GDM1 (cell line): ENCODE measurements at places on chromosomes 6 and 20.
A peak's percentile ranks its signal among the peaks of the same experiment; 100 is the strongest.

DNA sequence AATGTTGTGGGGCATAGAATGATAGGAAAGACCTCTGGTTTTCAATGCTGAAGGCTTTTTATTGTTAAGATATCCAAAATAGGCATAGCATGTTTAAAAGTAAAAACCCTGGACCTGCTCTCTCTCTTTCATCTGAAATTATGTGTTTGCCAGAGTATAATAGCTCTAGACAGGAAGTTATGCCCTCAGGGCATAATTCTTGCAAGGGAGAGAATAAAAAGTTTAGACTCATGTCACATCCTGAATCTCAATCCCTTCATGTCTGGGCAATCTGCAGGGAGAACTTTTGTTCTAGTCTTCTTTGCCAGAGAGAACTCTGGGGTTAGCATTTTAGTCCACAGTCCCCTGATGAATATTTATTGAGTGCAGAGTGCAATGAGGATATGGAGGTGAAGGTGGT, 297.3 kb upstream of the FLRT3 start:
- no peak for DNase-seq

DNA sequence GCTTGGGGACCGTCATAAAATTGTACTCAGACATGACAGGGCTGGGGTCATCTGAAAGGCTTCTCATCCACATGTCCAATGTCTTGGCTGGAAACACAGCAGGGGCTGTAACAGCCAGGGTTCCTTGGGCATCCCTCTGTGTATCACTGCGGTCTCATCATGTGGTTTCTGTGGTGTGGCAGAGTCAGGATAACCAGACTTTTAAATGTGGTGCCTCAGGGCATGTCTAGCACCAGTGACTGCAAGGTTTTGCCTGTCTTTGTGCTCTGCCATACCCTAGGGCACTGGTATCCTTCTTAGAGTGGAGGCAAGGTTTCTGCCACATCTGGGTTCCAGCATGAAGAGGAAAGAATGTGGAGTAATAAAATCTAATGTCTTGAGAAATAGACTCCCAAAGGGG, 124.2 kb downstream of the PLEKHG1 start:
- DNase-seq = no peak

DNA sequence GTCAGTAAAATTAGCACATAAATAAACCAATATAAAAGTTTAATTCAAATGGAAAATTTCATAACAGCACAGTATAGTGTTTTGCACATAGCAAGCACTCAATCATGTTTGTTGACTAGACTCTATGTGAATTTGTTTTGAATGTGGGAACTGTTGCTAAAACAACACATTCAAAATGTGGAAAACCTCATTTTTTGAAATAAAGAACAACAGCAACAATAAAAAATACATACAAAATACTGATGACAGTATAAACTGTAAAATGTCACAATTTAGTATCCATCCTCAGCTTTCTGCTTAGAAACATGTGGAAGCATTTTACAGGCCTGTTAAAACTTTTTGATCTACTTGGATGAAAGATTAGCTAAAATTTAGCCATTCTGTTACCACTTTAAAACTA, 47.4 kb downstream of the HDAC2 start:
- DNase-seq = no peak

DNA sequence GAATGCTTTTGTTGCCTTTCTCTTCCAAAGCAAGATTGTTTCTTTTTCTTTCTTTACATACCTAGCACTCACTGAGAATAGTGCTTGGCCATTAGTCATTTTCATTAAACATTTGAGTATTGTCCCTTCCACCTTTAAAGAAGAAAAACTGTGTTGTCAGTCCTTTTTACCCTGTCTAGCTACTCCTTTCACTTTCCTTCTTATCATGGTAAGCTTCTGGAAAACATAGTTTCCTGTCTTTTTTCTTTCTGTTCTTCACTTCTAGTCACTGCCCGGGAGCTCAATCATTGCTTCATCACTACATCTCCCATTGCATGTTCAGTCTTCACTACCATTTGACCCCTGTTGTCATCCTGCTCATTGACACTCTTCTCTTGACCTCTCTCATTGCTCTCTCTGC, 12.1 kb downstream of the VAPB start:
- no peak for DNase-seq

- no peak for DNase-seq
These were observed 15.6 kb upstream of the UBE2J1 start for GRCh38 chr6:89368107-89368506.

DNA sequence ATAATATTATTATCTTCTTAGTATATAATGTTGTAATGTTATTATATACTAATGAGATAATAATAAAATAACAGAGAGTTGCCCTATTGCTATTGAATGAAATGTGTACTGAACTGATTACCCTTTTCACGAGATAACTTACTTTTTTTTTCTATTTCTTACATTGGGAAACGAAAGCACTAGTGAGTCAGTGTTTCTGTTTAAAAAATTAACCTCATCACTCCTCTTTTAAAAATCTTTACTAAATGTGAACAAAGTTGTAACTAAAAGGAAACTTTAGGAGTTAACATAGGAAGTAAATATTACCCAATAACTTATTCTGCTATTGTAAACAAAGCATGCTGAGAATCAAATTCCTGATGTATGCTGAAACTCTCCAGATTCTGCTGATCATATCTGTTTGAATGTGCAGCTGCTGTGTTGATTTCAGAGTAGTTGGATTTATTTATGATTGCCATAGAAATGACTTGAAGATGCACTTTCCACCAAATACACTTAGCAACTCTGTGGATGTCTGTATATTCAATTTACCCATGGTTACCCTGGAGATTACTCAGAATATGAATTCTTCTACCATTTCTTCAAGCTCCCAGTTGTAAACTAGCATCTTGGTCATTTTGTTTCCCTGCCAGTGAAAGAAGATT, 523.4 kb downstream of the TENT5A start:
- DNase-seq = no peak

GRCh38 chr6:89258912-89259311, 41.8 kb upstream of the GABRR1 start:
- no peak for DNase-seq

DNA sequence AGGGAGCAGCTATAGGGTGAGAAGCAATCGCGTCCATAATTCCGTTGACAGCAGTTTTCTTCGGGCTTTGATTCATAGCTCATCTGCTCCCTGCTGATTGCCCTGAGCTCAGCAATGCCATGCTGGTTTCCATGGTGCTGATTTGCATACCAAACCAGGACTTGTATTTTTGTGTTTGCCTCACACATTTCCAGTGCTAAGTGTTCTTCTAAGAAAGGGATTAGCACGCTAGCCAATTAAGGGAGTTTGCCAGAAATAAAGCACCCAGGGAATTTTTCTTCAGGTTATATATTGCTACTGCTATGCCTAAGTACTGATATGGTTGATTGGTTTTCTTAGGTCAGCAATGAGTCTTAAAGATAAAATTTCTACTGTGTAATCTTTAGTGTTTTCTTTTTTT, 177.6 kb downstream of the PLCB1 start:
- DNase-seq = no peak

- DNase-seq = no peak
These were observed 45.4 kb upstream of the QKI start for GRCh38 chr6:163369141-163369540.

- DNase-seq = no peak
These were observed 39.8 kb upstream of the CST7 start for GRCh38 chr20:24909086-24909780.

GRCh38 chr6:31407699-31408098, 4.3 kb downstream of the MICA start:
- DNase-seq = no peak

DNA sequence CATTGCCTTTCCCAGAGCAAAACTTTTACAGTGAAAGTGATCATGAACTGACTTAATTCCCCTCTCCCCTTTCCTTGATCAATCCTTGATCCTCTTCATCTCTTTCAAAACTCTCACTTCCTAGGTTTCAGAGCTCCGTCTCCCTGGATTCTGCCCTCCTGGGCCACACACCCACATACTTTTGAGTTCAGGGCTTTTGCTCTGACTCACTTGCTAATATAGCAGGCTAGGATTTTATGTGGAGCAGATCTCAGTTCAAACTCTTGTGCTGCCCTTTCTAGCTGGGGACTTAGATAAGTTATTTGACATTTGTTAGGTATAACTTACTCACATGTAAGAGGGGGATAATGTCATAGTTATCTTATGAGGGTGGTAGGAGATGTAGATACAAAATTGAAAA, 109.1 kb upstream of the MLIP start:
- DNase-seq = no peak

DNA sequence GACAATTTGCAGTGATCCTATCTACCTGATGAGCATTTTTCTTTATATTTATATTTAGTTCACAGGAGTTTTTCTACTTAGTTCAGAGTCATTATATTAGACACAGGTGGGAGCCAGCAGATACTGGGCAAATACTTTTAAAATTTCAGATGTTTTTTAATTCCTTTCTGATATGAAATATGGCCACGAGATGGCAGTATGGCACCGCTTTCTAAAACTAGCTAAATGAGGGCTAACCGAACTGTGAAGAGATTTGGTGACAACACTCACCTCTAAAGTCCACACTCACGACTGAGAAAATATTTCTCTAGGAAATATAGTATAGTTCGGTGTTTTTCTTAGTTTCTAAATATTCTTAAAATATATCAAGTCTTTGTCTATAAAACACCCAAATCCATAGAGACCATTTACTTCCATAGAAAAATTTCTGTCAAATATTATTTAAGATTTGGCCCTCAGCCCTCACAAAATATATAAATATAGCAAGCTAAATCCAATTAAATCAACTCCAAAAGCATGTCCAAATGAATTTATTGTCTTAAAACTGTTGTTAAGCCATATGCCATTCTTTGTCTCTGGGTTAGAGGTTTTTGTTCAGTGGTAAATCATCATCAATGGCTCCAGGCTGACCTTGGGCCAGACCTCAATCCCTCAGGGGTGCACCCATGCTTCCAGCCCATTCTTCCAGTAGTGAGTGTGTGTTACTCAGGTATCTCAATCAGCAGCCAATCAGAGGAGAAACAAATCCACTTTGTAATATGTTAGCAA, 63.6 kb downstream of the HUS1B start:
- peak; percentile 39 for DNase-seq

- DNase-seq = no peak
These were observed 73.5 kb upstream of the SCGN start for GRCh38 chr6:25578538-25578937.

- DNase-seq = no peak
These were observed 473.6 kb downstream of the EPHA7 start for GRCh38 chr6:92945799-92946198.

- no peak for DNase-seq
These were observed 38.5 kb upstream of the TAB2 start for GRCh38 chr6:149278997-149279396.

DNA sequence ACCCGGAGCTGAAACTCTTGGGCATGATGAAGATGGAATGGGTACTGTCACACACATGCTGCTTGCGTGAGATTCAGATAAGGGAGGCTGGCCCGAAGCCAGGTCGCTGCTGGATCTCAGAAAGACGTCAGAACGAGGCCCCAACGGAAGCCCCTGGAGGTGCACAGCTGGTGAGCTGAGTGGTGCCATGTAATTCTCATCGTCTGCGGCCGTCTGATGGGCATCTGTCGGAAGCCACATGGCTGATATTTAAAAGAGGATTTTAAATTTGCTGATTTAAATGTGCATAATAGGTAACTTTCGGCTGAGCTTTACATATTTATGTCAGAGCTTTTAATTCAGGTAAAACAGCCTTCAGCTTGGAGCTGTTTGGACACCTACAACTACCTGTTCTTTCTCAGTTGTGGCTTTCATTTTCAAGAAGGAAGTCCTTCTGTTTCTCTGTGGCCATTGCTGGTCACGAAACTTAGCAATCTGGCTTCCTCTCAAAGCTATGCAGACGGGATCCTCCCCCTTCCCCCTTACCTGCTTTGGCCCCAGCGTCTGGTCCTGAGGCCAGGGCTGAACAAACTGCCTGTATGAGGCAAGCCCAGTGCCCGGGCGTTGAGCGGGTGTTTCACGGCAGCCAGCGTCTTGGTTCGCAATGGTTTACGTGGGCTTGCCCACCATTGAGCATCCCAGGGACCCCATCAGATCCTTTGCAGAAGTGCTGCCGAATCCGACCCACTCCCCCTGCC, 9.2 kb downstream of the SLCO4A1 start:
- no peak for DNase-seq

DNA sequence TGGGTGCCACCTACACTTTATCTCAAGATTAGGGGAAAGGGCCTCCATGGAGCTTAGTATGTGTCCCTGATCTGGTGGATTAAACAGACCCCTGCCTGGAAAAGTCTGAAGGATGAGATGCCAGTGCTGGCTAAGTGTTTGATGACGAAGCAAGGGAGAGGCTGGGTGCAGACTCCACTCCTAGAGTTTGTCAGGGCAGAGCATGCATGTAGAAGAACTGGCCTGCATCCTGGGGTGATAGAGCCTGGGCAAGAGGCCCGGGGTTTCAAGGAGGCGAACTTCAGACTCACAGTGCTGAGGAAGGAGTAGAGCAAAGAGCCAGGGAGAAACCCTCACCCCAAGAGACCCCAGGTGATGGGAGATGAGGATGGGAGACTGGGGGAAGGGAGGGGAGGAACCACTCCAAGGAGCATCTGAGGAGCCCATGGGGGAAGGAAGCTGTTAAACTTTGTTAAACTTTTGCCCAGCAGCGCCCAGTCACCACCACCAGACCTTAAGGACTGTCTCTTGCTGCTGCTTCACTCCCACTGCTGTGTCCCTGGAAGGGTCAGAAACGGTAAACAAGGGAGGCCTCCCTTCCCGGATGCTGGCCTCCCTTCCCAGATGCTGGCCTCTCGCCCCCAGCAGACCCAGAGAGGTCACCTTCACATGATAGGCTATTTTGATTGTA, 61.6 kb downstream of the RPRD1B start:
- no peak for DNase-seq

DNA sequence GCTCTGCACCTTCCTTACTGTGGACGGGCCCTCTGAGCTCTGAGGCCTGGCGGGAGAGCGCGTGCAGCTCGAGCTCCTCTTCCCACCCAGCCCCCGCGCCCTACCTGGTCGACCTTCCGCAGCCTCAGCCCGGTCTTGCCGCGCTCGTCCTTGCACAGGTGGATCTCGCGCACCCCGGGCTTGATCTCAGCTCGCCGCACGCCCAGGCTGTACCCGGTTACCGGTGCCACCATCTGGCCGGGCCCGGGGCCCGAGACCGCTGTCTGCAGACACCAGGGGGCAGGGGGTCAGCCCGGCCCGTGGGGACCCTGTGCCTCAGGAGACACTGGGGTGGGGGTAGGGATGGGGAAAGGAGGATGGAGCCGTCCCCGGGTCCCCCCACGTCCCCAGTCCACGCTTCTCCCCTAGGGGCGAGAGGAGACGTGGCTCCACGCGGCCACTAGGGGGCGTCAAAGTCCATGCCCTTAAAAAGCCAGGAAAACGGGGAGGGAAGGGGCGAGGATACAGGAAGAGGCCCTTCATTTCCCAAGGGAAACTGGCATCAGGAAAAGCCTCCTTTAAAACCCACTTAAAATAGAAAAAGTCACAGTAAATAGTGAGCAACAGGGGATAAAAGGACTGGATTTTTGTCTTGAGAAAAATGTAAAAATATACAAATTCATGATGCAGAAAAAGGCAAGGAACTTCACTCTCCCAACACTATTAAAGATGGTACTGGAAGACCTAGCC, 15.5 kb downstream of the SDCBP2 start:
- DNase-seq = no peak

GRCh38 chr6:148890652-148891404, 144.0 kb downstream of the UST start:
- no peak for DNase-seq
